ENCODE measurements at places on chromosomes 3 and 15.
A peak's percentile ranks its signal among the peaks of the same experiment; 100 is the strongest.

GRCh38 chr3:174651951-174652350 is 207.2 kb upstream of the NAALADL2 start:
- DNase-seq: peak; percentile 68

DNA sequence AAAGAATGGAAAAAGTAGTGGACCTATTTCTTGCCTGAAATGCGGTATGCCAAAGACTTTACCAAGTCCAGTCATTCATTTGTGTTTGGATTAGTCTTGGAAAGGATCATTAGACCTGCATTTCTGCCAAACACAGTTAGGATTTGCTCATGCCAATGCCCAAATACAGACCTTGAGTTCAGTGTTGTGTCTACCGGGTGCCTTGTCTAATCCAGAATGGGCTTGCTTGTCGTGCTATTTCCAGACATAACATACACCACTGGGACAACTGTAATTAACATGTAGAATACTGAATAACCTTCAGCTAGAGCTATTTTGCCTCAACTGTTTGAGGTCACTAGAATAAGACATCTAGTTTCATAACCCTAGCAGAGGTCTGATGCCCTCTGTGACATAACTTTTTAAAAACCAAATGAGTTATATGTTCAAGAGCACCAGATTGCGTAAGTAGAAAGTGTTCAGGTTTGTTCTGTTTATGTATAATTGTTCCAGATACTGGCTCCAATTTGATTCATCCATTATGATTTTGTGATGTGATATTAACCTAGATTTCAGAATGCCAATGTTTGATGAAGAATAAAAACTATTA is 145.3 kb upstream of the DPH6 start:
- DNase-seq: peak; percentile 9

DNA sequence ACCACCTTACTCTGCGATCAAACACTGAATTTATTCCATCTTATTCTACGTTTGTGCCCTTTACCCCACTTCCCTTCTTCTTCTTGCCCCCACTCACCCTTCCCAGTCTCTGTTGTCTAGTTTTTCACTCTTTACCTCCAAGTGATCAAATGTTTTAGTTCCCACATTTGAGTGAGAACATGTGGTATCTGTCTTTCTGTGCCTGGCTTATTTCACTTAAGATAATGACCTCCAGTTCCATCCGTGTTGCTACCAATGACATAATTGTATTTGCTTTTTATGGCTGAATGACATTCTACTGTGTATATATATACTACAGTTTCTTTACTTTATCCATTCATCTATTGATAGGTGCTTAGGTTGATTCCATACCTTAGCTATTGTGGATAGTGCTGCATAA is 78.8 kb downstream of the PDCD6IP start:
- no peak for DNase-seq

DNA sequence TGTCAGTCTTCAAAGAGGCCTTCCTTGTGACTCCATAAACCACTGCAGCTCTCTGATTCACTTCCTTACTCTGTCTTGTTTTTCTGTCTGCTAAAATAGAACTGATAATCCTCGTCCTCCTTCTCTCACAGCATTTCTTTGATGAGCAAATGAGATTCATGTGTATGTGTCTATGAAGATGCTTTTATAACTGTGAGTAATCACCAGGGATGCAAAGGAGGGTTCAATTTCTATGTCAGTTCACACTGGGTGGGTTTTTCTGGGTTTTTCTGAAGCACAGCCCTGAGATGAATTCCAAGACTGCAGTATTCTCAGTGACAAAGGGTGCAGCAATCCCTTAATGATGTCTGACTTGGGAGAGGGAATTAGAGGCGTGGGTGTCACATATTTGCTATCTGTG is 746.6 kb upstream of the CFAP20DC start:
- no peak for DNase-seq

GRCh38 chr3:97958396-97958795 is 13.8 kb downstream of the RIOX2 start:
- no peak for DNase-seq

- no peak for DNase-seq
These were observed 500.1 kb downstream of the MFSD1 start for GRCh38 chr3:159301961-159302360.

DNA sequence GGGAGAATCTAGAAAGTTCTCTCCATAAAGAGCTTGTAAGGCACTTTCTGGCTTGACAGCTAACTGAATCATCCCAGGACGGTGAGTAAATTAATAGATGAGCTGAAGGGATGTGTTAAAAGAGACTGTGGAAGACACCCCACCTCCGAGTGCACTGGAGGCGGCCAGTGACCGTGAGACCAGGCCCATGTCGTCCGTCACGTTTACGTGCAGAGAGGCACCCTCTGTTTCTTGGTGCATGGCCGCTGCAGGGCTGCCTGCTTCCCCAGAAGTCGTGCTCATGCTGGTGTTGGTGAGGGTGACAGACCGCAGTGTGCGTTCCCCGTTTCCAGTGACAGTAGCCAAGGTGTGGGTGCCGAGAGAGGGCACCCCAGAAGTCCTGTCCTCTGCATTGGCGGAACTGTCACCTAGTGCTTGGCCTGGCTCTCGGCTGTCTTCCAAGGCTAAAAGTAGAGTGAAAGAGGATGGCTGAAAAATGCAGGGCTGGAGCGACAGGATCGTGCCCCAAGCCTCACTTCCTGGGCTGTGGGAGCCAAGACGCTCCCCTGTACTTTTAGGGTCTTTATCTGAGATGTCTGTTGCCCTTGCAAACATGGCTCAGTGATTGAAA is 41.1 kb downstream of the HEG1 start:
- DNase-seq: no peak

DNA sequence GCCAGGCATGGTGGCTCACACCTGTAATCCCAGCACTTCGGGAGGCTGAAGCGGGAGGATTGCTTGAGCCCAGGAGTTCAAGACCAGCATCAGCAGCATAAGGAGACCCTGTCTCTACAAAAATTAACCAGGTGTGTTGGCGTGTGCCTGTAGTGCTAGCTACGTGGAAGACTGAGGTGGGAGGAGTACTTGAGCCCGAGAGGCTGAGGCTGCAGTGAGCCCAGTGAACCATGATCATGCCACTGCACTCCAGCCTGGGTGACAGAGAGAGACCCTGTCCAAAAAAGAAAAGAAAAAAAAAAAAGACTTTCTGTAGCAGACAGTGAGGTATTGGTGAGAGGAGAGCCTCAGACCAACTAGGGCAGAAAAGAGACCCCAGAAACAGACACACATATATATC is 263.8 kb downstream of the XXYLT1 start:
- no peak for DNase-seq

DNA sequence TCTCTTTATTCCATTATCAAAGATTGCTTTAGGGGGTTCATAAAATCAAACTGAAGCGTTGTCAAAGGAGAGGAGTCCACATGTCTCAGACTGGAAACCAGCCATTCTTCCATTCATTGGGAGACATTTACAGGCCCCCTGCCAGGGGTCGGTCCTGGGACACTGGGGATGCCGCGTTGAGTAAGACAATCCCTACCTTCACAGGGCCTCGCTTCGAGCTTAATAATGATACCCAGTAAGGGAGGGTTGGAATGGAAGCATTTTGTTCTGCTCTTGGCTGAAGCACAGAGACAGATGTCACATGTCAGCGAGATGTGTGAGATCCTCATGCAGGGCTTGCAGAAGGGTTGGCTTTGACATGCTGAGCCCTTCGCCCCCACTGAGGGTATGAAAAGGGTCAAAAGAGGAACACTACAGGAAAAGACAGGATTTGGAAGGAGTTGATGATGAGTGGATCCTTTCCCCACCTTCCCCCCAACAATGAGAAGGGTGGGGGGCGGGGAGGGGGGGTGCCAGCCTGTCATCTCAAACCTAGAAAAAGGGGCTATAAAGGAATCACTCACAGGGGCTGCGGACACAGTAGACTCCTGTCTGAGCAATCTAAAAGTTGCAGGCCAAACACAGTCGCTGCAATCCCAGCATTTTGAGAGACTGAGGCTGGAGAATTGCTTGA is 25.6 kb upstream of the ARL8B start:
- no peak for DNase-seq

DNA sequence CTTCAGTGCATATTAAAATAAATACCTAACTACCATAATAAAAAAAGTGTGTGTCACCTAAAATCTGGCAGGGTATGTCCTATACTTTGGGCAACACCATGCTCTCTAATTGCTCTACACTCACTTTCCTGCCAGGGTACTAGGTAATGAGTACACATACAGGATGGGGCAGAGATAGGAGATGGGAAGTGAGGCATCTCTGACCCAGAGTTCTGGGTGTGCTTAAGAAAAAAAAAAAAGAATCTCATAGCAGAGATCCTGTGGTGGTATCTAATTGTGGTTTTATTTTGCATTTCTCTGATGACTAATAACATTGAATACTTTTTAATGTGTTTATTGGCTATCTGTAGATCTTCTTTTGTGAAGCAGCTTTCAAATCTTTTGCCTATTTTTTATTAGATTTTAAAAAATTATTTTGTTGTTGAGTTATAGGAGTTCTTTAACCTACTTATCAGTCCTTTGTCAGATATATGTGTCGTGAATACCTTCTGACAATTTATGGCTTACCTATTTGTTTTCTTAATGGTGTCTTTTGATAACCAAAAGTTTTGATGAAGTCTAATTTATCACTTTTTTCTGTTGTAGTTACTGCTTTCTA is 48.0 kb downstream of the EEFSEC start:
- no peak for DNase-seq

GRCh38 chr3:23859012-23859743 is 53.4 kb downstream of the UBE2E1 start:
- DNase-seq: peak; percentile 30

DNA sequence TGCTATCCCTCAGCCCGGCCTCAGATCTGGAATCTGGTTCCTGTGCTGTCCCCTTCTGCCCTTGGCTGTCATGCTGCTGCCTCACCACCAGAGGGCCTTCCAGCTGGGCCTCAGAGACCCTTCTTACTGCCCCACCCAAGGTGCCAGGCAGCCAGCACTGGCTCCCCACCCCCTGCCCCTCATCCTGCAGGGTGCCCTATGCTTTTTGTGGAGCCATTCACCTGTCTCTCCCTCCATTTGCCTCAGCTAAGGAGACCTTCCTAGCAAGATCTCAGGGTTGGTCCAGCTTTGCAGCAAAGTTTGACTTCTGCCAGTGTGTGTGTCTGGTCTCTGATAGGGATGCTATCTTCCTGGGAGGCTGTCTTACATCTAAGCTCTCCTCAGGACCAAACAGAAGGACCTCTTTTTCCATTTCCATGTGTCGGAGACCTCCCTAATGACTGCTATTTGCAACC is 1.9 kb upstream of the VWA5B2 start:
- DNase-seq: no peak

- no peak for DNase-seq
These were observed 5.5 kb downstream of the TM6SF1 start for GRCh38 chr15:83112956-83113299.

- DNase-seq: no peak
These were observed 18.4 kb downstream of the MESP1 start for GRCh38 chr15:89732451-89733172.

DNA sequence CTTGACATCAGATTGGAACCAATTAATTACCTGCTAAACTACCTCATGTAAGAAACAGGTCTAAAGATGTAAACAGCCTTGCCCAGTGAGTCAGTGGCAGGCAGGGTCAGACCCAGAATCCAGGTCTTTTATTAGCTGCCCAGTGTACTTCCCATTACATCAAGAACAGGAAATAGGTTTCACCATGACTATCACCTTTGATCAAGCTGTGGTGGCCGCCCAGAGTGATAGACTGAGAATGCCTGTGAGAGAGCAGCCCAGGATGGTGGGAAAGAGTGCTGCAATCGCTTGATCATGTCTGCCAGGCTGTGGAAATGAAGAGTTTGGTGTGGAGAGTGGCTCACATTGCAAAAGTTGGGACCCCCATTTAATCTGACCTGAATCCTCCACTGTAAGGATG is 61.3 kb upstream of the PIAS1 start:
- DNase-seq: no peak

DNA sequence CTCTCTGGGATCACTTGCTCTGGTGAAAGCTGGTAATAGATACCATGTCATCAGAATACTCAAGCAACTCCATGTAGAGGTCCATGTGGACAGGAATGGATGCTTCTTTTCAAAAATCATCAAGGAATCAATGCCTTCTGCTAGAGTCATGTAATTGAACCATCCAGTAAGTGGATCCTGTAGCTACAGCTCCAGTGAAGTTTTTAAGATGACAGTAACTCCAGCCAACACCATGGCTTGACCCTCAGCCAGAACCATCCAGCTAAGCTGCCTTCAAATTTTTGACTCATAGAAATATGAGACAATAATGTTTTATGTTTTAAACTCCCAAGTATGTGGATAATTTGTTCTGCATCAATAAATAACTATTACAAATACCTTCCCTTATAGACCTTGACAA is 923.7 kb downstream of the EPHA3 start:
- no peak for DNase-seq

- no peak for DNase-seq
These were observed 42.5 kb upstream of the ABHD10 start for GRCh38 chr3:111936191-111936841.

- no peak for DNase-seq
These were observed 803.9 kb downstream of the DIPK2A start for GRCh38 chr3:144775551-144775950.

DNA sequence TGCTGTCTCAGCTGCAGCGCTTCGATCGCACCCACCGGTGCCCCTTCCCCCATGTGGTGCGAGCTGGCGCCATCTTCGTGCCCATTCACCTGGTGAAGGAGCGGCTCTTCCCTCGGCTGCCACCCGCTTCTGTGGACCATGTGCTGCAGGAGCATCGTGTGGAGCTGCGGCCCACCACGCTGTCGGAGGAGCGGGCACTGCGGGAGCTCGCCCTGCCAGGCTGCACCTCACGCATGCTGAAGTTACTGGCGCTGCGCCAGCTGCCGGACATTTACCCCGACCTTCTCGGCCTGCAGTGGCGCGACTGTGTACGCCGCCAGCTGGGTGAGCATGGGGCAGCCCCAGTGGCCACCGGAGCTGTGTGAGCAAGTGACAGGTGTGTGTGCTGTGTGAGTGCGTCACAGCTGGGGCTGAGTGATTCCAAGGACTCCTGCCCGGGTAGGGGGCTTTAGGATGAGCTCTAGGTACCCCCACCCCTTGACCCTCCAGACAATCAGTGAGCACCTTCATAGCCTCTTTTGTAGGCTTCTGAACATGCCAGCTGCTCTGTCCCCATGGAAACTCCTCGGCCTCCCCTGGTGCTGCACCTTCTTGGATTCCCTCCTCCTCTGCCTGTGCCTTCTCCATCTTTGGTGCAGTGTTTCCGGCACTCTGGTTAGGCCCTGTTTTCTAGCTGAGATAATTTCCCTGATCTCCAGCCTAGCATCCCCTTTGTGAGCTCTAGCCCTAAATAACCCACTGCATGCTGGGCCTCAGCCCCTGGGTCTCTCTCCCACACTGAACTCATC is 7.0 kb downstream of the C15orf39 start:
- DNase-seq: no peak

DNA sequence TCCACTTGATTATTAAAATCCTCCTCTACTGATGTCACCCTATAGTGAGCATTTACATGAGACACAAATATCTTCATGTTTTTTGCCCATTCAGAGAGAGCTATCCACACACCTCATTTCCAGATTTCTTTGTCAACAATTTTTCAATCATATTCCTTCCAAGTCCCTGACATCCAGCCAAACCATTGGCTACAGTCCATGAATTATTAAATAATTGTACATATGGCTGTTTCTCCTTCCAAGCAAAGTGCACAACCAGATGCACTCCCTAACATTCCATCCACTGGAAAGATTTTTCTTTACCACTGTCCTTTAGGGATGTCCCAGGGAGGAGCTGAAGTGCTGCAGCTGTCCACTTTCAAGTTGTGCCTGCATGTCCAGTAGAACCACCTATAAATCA is 328.0 kb upstream of the MDFIC2 start:
- no peak for DNase-seq

GRCh38 chr3:57091521-57092273 is 31.2 kb downstream of the SPATA12 start:
- DNase-seq: no peak

GRCh38 chr15:79184465-79184892 is 93.9 kb upstream of the RASGRF1 start:
- peak; percentile 81 for DNase-seq
